PC-9 (cell line): ENCODE measurements at places on chromosomes 2 and 18.

GRCh38 chr2:231315896-231316295, 79.6 kb upstream of the B3GNT7 start:
- no peak for DNase-seq

DNA sequence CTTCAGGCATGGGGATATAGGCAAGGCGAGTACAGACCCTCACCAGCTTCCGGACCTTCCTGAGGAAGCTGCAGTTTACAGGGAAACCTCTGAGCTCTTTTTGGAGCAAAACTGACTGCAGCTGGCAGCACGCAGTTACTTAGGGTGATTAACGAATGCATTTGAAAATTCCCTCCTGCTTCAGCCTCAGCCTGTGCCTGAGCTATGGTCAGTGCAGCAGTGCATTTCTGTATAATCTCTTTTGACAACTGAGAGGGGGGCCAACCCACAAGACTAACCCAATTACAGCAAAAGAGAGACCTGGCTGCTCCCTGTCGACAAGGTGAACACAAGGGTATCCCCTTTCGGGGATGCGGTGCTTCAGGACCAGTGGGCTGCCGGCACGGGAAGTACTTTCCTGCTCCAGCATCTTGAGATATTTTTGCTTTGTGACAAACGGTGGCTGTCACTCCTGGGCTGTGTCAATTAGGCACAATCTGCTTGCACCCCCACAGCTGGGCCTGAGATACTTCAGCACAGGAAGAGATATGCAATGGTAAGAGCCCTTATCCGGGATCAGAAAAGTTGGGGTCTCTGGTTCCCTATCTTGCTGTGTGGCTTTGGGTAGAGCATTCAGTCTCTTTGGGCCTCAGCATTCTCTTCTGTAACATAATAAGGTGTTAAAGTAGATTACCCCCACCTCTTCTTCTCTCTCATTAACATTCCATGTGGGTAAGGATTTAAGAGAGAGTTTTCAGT, 141.0 kb downstream of the TMEM17 start:
- DNase-seq: no peak

DNA sequence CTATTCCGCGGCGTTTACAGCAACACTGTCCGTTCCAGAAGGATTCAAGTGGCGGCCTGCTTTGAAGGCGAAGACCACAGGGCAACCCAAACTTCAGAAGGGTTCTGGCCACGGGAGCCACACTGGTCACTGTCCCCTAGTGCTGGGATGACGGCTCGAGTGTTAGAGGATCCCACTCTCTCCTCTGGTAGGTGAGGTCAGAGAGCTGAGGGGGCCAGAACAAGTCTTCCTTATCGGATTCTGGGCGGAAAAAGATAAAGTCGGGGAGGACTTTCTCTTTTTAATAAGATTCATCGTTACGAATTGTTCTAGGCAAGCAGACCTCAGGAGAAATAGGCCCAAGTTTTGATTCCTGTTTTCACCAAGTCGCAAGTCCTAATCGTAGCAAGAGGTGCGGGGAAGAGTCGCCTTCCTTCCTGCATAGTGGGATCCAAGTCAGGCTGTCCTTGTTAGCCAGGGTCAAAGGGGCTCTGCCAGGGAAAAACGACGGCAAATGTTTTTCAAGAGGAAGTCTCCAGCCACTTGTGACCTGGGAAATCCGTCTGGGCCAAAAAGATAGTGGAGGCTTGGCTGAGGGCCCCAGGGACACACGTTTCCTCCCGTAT, 864 bp upstream of the MYL12A start:
- DNase-seq: no peak

DNA sequence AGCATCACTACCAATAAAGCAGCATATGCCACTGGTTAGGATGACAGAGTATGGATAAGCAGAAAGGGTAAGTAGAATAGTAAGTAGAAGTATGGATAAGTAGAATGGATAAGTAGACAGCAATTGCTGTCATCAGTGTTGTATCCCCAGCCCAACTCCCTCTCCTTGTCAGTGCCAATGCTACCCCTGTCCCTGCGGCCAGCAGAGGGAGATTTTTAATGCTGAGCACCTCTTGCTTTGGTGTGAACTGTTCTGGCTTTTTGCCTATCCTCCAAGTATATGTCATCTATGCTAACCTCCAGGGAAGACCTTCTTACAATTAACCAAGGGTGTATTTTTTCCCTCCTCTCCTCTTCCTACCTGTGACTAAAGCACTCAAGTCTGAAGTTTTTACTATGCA, 136.7 kb upstream of the SPHKAP start:
- peak; percentile 15 for DNase-seq

GRCh38 chr2:190205657-190206056, 114.0 kb downstream of the HIBCH start:
- DNase-seq: no peak

- DNase-seq: no peak
These were observed 66.5 kb downstream of the ABI2 start for GRCh38 chr2:203394519-203395227.

DNA sequence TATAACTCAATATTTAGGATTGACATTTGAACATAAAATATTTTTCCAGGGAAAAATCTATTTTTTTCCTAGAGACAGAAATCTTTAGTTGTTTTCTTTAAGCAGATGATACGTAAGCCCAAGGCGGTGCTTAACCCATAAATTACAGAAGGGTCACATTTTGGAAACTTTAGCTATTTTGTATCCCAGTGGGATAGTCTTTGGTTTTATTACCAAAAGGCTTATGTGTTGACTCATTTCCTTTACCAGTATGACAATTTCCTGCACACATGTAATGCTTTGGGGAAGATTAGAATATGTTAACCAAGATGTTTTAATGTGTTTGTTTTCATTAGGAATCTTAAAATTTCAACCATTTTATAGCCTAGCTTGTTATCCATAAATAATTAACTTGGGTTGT, 24.8 kb downstream of the DYNC1I2 start:
- no peak for DNase-seq

DNA sequence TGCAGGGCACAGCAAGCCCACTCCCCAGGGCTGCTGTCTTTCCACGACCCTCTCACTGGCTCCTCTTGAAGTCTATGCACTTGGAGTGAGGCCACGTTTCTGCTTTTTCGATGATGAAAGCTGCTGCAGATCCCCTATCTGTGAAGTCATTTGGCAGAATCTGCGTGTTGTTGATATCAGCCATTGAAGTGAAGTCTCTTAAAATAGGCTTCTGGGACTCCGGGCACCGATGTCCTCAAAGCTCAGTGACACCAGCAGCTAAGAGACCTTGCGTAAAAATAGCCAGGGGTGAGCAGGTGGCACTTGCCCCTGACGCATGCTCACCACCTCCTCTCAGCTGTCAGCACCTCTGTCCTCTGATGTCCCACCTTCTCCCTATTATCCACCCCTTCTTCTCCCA, 89.4 kb upstream of the FHL2 start:
- no peak for DNase-seq

DNA sequence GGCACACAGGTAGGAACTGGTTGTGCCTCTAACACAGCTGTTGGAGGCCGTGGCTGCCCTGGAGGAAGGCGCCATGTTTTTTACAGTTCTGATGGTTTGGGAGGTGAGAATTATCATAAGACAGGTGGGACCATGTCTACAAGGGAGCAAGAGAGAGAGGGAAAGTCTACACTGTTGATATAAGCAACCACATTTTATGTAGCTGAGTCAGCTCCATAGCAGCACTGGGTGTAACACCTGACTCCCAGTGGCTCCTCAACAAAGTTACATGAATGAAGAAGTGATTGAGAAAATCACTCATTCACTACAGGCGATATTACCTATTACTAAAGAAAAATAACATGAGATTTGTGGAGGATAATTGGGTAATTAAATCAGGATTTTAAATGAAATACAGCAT, 41.3 kb upstream of the ACAA2 start:
- DNase-seq: no peak

GRCh38 chr18:1253827-1254226, 349.2 kb downstream of the ADCYAP1 start:
- no peak for DNase-seq

DNA sequence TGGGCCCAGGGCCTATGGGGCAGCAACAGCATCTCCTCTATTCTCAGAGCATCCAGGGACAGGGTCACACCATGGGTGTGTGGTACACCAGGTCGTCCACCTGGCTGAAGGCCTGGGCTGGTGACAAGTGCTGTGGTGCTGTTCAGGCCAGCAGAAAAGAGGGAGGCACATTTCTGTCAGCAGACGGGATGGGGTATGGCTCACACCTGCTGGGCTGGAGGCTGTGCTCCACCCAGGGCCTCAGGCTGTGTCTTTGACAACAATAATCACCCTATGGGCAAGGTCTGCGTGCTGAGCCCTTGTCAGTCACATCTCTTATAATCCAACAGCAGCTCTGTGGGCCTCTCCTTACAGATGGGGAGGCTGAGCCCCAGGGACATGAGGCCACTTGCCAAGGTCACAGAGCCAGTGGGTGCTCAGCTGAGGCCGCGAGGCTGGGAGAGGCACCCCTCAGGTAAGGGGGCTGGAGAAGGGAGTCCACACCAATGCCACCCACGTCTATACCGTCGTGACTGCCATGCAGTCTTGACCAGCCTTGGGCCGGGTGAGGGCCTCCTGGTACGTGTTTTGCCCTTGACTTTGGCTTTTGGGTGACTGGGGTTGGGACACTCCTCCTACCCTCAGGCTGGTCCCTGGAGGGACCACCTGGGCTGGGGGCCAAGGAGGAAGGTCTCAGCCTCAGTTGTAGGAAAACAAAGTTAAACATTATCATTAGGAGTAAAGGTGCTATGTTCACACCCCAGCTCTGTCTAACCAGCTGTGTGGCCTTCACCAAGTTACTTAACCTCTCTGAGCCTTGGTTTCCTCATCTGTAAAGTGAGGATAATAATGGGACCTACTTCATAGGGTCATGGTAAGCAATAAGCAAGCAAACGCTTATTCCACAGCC, 5.6 kb upstream of the HS6ST1 start:
- DNase-seq: no peak

GRCh38 chr2:217105733-217106649, 246.1 kb upstream of the TNP1 start:
- peak; percentile 95 for DNase-seq

GRCh38 chr2:166957686-166958085, 69.4 kb downstream of the XIRP2 start:
- no peak for DNase-seq

DNA sequence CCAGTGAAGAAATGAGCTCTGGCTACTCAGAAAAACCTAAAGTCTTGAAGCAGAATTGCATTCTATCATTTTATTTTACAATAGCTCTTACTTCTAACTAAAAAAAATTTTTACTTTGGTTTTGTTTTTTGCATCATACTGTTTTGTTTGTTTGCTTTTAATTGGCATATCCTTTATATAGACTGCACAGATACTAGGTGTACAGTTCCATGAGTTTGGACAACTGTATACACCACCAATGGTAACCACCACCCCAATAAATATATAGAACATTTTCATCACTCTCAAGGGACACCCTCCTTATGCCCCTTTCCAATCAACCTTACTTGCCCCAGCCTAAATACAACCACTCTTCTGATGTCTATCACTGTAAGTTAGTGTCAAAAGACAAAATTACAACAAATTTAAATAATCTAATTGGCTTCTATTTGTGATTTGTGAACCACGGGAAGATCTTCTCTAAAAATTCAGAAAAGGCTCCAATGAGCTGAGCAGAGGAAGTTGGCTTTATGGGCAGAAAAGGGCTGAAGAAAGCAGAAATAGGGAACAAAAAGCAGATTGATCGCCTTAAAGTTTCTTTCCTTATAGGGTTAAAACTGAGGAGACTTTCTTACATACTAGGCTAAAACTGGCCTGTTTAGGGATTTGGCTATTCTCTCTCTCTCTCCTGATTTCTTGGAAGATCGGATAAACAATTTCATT, 22.2 kb upstream of the SOS1 start:
- DNase-seq: no peak

GRCh38 chr2:170968205-170969003, 39.4 kb downstream of the GORASP2 start:
- no peak for DNase-seq

GRCh38 chr2:173523497-173523896, 168.8 kb downstream of the CDCA7 start:
- DNase-seq: no peak

GRCh38 chr2:22329211-22330154, 1055.5 kb upstream of the KLHL29 start:
- no peak for DNase-seq

- DNase-seq: no peak
These were observed 202.1 kb upstream of the MEX3C start for GRCh38 chr18:51399491-51400122.

GRCh38 chr18:24214144-24214543, 75.3 kb downstream of the CABYR start:
- DNase-seq: no peak

DNA sequence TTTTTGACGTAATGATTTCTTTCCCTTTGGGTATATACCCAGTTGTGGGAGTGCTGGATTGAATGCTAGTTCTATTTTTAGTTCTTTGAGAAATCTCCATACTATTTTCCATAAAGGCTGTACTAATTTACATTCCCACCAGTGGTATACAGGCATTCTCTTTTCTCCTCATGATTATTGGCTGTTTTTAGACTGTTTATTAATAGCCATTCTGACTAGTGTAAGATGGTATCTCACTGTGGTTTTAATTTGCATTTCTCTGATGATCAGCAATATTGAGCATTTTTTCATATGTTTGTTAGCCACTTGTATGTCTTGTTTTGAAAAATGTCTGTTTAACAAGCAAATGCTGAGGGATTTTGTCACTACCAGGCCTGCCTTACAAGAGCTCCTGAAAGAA, 9.2 kb upstream of the CD28 start:
- DNase-seq: no peak

GRCh38 chr2:174535757-174536703, 49.2 kb upstream of the GPR155 start:
- DNase-seq: peak; percentile 13

DNA sequence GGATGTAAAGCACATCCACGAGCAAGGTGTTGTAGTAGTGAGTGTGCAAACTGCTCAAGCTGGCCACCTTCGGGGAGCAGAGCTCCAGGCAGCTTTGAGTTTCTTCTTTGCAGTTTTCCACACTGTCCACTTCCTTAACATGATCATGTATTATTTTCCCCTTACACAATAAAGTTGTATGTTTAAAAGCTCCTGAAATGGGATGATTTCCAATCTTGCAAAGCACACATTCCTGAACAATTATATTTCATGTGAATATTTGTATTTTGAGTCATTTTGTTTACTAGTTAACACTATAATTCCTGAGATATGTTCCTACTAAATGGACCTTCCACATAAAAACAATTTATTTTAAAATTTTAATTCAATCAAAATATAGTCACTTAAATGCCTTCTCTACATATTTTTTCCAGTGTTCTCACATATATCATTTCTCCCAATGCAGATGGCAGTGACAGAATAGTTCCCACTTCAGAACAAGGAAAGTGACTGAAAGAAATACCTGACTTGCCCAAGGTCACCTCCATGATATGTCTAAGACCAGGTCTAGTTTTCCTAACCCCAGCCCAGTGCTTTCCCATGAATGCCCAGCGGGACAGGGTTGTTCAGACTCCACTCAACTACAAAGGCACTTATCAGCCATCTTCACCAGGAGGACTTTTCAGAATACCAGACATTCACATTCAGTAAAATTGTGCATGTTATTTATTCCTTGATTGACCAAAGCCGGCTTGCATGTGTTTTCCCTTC, 5.5 kb downstream of the CYB5A start:
- DNase-seq: no peak

DNA sequence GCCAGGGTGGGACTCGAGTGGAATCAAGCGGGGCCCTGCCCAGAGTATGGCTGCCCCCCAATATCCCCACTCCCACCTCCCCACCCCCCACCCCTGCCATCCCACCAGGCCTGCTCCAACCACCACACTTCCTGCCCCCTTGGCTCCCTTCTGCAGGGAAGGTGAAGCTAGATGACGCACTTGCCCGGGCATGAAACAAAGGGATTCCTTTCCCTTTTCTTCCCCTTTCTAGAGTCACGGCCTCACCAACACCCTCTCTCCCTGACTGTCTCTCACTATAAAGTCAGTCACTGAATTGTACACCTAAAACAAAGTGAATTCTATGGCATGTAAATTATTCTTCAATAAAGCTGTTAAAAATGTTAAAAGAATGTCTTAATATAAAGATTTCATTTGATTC, 16.0 kb downstream of the ZBTB7C start:
- no peak for DNase-seq
